ENCODE measurements at places on chromosomes 6 and 20.

- no peak for DNase-seq
Measured at GRCh38 chr20:5920581-5920980, 29.8 kb downstream of the TRMT6 start.

DNA sequence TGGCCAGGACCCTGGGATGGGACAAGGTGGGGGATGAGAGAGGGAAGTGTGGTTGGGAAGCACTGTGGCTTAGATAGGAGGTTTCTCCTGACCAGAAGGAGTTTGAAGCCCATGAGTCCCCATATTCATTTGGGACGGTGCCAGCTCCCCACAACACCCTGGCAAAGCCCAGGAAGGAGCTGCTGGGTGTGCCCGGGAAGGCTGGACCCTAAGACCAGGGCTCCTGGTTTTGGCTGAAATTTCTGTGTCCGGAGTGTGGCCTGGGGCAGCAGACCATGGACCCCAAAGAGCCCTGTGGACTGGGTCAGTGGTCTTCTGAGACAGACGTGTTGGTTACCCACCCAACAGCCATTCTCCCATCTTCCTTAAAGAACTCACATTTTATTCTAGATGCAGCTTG, 15.2 kb downstream of the MAPK13 start:
- no peak for DNase-seq

- DNase-seq: no peak
Measured at GRCh38 chr6:165686596-165687365, 23.7 kb upstream of the PDE10A start.

- DNase-seq: no peak
Measured at GRCh38 chr6:30000156-30000791, 57.9 kb downstream of the HLA-A start.

DNA sequence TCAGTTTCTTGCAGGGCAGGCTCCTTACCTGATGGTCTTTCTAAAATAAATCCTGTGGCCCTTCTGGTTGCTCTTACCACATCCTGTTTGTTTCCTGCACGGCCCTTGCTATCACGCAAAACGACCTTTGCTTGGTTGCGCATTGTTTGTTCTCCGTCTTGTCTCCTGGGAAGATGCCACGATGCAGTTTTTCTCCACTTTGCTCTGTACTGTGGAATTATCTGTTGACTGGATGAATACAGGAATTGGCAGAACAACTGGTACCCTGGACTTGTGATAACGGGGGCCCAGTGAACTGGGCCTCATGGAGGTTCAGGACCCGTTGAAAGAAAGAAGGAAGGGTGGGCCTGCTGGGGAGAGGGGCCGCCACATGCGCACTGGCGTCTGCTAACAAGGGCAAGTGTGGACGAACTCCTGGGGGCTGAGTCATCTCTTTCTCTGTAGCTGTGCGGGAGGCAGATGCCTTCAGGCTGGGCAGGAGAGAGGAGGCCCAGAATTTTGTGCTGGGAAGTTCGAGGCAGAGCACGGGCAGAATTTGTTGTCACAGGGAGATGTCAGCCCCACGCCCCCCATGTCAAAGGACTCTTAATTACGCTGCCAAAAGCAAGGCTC, 139.9 kb downstream of the BMP7 start:
- DNase-seq: no peak

- DNase-seq: no peak
Measured at GRCh38 chr20:59692139-59692538, 87.8 kb downstream of the PHACTR3 start.

GRCh38 chr6:136102991-136103688, 147.0 kb downstream of the MTFR2 start:
- no peak for DNase-seq

DNA sequence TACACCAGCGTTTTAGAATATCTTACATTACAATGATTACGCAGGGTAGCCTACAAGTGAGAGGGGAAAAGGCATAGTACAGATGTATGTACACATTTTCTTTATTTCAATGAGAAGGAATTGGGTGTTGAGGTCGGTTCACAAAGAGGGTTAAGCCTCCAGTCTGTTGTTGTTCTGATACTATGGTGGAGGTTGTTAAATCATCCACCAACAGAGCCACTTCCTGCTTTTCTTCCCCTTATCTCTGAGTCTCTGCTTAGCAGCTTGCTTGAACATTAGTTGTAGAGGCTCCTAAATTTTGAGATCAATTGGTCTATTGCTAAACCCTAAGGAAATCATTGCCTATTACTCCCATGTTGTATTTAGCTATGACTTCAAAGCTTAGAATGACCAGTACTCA, 7.3 kb downstream of the RGS17 start:
- no peak for DNase-seq

DNA sequence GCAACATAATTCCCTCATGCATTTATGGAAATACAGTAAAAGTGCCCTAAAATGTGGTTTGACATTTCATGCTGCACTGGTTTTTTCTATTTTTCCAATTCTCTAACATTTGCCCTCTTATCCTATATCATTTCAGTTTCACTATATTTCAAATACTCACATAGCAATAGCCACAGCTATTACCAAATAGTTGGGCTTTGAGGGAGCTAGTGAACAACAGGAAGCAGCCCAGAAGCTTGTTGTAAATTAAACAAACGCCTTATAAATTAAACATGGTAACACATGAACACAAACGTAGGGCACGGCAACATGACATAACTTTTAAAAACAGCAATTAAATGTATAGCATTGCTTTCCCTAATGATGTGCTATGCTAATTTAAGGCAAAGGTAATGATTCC, 469.0 kb downstream of the CDC5L start:
- DNase-seq: no peak

DNA sequence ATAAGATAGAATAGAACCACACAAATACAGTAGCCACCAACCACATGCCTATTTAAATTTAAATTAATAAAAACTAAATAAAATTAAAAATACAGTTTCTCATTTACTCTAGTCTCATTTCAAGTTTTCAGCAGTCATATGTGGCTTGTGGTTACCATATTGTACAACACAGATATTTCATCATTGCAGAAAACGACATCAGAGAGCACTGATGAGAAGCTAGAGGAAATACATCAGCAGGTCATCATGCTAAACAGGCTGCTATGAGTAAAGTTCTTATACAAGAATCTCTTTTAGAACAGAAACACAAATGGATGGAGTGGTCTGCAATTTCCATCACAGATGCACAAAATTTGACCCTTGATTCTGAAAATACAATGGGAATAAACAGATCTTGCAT, 36.6 kb downstream of the TBC1D32 start:
- no peak for DNase-seq

GRCh38 chr6:18154507-18155149, at the start of gene TPMT:
TPMT (minus strand) TSS chr6:18155077; CDS start chr6:18149127, 5,950 bp downstream.
- no peak for DNase-seq

DNA sequence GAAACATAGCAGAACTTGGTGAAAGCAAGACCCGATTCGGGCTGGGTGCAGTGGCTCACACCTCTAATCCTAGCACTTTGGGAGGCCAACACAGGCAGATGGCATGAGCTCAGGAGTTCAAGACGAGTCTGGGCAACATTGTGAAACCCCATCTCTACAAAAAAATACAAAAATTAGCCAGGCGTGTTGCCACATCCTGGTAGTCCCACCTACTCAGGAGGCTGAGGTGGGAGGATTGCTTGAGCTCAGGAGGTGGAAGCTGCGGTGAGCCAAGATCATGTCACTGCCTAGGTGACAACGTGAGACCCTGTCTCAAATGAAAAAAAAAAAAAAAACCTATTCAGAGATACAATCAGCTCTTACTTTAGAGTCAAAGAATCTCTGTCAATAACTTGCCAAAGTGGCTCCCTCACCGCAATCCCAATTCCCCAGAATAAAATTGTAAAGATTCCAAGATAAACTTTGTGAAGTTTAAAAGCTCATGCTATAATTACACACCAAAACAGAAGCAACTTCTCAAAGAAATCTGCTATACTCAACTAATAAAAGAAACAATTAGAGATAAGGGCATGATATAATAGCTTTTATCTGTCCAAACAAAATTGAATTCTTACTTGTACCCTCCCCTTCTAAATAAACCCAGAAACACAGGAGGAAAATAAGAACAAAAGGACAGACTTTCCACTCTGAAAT, 33.6 kb downstream of the CDK19 start:
- no peak for DNase-seq

DNA sequence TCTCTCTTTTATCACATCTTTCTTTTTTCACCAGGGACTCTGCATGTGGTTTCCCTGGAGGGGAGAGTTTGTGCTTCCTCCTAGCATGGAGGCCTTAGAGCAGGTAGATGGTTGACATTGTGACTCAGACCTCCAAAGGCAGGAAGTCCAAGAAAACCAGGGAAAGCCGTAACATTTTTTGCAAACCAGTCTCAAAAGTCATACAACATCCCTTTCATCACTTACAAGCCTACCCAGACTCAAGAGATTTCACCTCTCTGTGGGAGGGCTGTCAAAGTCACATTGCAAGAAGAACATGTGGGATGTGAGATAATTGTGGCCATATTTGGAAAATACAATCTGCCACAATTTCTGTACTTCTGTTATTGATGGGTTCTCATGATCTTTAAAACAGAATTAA, 46.2 kb downstream of the SNRNP48 start:
- no peak for DNase-seq

DNA sequence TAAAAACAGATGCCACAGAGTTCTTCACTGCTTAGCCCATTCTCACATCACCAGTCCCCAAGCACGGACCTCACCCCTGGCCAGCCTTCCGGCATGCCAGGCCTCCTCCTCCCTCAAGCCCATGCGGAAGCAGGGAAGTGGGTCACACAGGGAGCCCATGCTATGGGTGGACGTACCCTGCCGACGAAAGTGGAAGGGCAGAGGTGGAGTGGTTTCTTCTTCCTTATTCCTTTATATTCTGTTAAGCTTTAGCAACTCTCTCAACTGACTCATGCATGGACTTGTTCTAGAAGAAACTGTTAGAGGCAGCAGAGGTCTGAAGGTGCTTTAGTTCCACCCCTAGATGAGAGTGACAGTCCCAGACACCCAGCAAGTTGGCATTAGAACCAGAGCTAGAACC, 118.6 kb downstream of the LY86 start:
- no peak for DNase-seq

- DNase-seq: no peak
Measured at GRCh38 chr6:125597411-125598253, 151.8 kb upstream of the HEY2 start.

DNA sequence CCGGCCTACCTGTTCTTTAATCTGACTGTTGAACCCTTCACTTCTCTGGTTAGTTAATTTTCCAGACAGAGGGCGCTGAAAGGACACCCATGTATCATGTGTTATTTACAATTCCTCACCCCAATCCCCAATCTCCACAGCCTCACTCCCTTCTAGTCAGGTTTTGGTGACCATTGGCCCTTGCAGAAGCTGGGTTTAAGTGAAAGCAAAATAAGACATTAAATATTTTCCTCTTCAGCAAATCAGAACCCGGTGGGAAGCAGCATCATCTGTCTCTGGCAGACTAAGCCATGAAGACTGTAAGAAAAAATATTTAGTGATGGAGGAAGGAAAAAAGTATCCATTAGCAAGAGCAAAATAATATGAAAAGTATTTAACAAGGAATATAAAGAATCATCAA, 9.4 kb upstream of the HLA-DQA1 start:
- DNase-seq: no peak

GRCh38 chr6:110596354-110596753, 119.9 kb upstream of the SLC22A16 start:
- DNase-seq: no peak

DNA sequence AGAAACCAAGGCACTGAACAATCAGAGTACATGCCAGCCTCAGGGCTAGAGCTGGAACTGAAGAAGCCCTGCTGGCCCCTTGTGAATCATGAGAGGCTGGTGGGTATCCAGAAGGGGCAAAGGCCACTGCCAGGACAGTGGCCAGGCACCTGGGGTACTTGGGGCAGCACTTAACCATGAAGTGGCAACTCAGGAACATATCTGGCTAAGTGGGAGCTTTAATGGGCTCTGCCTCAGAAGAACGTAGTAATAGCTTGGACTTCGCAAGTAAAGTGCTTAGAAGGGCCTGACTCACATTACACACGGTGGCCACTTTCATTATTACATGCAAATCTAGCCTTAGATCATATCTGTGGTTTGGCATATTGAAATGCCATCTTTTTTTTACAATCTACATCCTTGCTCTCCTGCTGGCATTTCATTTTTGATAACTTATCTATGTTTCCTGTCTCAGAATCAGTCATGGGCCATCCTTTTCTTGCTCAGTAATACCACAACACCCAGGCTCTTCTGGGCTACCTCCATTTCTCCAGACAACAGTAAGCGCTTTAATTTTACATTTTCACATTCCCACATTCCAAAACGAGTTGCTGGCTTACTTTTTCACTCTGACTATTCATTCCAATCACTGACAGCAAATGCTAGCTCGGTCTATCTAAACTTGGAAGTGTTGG, 21.6 kb downstream of the NAPB start:
- DNase-seq: no peak

- DNase-seq: no peak
Measured at GRCh38 chr20:24842918-24843715, 106.0 kb upstream of the CST7 start.

GRCh38 chr6:114342826-114343781, at the start of gene HS3ST5:
HS3ST5 (minus strand) TSS chr6:114343023; CDS start chr6:114062845, 280,178 bp downstream.
- no peak for DNase-seq

DNA sequence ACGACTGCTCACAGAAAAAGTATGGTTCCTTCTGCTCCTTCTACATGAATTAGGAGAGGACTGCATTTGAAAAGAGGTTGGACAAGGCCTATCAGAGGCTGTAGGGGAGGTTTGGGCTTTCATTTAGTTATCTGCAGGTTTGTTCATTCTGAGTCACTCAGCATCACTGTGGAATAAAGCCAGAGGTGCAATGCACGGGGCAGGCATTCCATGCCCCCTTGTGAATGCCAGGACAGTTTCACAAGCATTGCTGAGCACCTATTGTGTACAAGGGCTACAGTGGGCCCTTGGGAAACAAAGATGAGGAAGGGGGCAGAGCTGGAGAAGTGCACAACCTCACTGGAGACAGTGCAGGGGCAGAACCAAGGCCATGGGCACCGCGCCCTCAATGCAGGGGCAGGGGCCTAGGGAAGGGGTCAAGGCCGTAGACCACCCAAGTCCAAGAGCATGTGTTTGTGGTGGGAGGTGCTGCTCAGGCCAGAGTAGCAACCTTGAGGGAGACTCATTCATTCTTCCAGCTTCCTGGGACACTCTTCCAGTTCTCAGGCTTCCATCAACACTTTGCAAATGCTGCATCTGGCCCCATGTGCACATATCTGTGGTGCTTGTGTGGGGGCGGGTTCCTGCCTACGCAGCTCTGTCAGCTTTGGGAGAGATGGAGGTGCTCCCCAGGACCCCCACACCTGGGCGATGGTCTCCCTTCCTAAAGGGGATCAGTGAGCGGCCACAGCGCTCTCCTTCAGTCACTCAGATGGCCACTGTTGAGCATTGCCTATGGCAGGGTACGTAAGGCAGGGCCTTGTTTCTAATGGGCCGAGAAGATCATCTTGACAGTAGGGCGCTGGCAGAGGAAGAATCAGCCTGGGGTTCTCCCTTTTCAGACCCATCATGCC, 204.5 kb downstream of the SYNDIG1 start:
- no peak for DNase-seq

GRCh38 chr6:39572661-39573340, 152.4 kb downstream of the KIF6 start:
- DNase-seq: no peak

All from esophagus squamous epithelium (tissue), 5 donors.